ENCODE measurements at places on chromosomes 4 and X.
A peak's percentile ranks its signal among the peaks of the same experiment; 100 is the strongest.

GRCh38 chrX:19863212-19863856 lies 24.1 kb downstream of the SH3KBP1 start:
- no peak for DNase-seq

DNA sequence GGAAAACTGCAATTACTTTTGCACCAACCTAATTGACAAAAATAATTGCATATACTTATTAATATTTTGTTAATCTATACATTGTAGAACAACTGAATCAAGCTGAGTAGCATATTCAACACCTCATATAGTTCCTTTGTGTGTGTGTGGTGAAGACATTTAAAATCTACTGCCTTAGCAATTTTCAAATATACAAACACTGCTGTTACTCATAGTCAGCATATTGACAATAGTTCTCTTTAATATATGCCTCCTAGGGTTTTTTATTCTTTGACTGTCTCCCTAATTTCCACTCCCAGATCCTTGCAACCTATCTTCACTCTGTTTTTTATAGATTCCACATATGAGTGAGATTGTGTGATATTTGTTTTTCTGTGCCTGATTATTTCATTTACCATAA lies 426.8 kb downstream of the PPARGC1A start:
- no peak for DNase-seq

DNA sequence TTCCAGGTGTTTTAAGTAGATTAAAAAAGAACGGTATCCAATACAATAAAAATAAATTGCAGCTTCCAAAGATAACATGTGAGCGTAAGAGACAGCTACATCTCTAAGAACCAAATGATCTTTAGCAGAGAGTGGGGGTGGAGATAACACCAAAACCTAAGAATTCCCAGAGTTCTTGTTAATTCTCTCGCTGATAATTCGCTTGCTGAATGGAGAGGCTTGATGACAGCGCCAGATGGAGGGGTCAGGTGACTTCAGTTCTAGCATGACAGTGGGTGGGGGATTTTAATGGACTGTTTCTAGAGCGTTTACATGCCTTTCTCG lies 2.3 kb downstream of the CLCN4 start:
- peak; percentile 76 for DNase-seq

GRCh38 chr4:114180481-114180880 lies 201.0 kb upstream of the ARSJ start:
- no peak for DNase-seq

- DNase-seq, result no peak
These were observed 16.2 kb downstream of the HNRNPD start for GRCh38 chr4:82357640-82358039.

DNA sequence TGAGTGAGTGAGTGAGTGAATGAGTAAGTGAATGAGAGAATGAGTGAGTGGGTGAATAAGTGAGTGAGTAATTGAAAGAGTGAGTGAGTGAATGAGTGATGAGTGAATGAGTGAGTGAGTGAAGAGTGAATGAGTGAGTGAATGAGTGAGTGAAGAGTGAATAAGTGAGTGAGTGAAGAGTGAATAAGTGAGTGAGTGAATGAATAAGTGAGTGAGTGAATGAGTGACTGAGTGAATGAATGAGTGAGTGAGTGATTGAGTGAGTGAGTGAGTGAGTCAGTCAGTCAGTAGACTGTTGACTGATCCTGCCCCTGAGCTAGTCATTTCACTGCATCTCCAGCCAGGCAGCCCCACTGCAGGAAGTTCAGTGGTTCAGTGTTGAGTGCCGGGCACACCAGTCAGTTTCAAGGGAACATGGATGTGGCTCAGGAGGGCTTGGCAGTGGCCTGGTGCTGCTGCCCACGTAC lies 228.4 kb upstream of the PSAPL1 start:
- DNase-seq, result no peak

GRCh38 chr4:106114270-106114669 lies 201.7 kb downstream of the TBCK start:
- DNase-seq, result no peak

DNA sequence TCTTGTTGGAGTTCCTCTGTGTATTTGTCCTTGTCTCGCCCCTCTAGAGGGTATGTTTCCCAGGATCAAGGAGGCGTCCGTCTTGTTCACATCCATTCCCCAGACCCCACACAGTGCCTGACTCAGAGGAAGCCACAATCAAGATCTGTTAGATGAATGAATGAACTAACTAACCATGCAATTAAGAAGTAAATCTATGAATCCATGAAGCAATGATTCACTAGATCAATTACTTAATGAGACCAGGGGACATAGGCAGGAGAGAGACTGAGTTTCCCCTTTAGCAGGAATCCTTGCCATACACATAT lies 11.9 kb downstream of the BLOC1S4 start:
- DNase-seq, result no peak

DNA sequence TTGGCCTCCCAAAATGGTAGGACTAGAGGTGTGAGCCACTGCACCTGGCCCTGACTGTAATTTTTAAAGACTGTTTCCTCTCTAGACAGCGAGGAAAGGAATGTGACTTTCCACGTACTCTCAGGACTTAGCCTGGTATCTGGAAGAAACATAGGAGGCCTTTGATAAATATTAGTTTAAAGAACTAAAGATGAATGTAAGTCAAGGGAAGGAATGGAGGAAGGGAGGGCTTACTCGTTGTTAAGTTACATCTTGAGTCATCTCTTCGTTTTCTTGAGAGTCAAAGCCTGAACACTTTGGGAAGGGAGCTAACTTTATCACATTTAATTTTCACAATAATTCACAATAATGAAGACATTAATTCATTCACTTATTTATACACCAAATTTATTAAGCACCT lies 7.2 kb upstream of the LNX1 start:
- no peak for DNase-seq

GRCh38 chr4:186606591-186606992 lies 51.2 kb upstream of the MTNR1A start:
- peak; percentile 22 for DNase-seq

DNA sequence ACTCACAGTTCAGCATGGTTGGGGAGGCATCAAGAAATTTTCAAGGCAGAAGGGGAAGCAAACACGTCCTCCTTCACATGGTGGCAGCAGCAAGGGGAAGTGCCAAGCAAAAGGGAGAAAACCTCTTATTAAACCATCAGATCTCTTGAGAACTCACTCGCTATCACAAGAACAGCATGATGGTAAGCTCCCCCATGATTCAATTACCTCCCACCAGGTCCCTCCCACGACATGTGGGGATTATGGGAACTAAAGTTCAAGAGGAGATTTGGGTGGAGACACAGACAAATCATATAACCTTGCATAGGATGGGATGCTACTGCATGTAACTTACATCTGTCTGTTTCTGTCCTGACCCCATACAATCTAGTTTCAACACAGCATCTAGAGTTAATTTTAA lies 511.8 kb upstream of the ARX start:
- DNase-seq, result peak; percentile 52

GRCh38 chrX:34810916-34811315 lies 131.7 kb upstream of the FAM47B start:
- DNase-seq, result no peak

GRCh38 chrX:15128861-15129260 lies 141.0 kb downstream of the ASB9 start:
- no peak for DNase-seq

GRCh38 chr4:140982613-140983340 lies 150.5 kb downstream of the RNF150 start:
- DNase-seq, result no peak

- DNase-seq, result no peak
These were observed 554 bp downstream of the CDKL5 start for GRCh38 chrX:18426004-18426320.

- DNase-seq, result no peak
These were observed 13.0 kb upstream of the TMEM156 start for GRCh38 chr4:39044956-39045826.

- no peak for DNase-seq
These were observed 364.6 kb upstream of the FTHL17 start for GRCh38 chrX:31436424-31436823.

DNA sequence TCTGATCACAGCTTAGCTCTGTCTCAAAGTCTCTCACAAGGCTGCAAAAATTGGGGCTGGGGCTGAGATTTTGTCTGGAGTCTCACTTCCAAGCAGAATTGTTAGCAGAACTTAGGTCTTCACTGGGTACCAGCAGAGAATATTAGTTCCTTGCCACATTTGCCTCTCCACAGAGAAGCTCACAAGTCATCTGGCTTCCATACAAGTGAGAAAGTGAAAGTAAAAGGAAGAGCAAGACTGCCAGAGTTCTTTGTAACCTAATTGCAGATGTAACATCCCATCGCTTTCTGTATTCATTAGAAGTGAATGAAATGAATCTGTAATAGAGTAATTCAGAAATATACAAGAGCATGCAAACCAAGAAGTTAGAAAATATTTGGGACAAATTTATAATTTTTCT lies 624.1 kb upstream of the GNPDA2 start:
- DNase-seq, result no peak

DNA sequence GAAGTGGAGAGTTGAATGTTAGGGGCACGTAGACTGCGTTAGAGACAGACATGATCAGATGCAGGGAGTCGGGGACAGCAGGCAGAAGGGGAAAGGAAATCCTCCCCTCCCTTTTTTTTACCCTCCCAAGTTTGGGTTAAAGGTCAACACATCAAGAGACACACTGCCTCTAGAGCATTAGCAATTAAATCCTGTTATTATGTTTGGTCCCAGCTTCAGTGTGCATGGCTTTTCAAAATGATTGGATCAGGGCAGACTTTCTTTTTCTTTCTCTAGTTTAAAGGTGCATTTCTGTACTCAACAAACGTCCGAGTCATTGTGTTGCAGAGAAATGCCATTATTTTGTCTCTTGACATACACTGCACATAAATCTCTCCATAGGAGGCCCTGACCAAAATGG lies 63.9 kb downstream of the USP26 start:
- DNase-seq, result no peak
